ENCODE measurements at places on chromosomes 6 and 20. TPM values are rescaled to one million over a fixed set of nuclear protein-coding genes. Genes with fewer than 3 reads are reported as not detected.
A peak's percentile ranks its signal among the peaks of the same experiment; 100 is the strongest.

Gene GPX5
- total RNA-seq = not detected

DNA sequence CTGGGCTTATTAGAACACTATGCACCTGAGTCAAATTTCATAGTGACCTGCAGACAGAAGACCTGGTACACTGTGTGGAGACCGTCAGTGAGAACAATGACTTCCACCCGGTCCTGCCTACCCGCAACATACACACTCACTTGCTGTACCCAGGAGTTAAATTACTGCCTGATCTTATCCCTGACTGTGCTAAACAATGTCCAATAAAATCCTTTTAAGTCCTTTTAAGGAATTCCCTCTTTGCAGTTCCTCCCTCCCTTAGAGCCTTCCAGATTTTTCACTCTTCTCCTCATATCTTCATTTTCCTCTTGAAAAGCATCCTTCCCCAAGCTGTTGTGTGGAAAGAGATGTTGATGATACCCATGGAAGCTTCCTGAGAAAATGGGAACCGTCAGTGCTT, 3.4 kb upstream of the KCNG1 start:
- no peaks in the 10 kb centered on the region for H3K36me3 ChIP-seq
- H3K4me3 ChIP-seq = no peak overlapping the region
- peaks cover 6% of the 10 kb centered on the region for H3K4me1 ChIP-seq

GRCh38 chr20:58129721-58130151, 98.7 kb downstream of the ANKRD60 start:
- DNase-seq = no peak
- H3K4me3 ChIP-seq = no peak overlapping the region
- H3K36me3 ChIP-seq = no peaks in the 10 kb centered on the region
- H3K27ac ChIP-seq = peak overlapping the region; percentile 31
- H3K4me1 ChIP-seq = peaks cover 5% of the 10 kb centered on the region
- no peaks in the 10 kb centered on the region for H3K27me3 ChIP-seq

DNA sequence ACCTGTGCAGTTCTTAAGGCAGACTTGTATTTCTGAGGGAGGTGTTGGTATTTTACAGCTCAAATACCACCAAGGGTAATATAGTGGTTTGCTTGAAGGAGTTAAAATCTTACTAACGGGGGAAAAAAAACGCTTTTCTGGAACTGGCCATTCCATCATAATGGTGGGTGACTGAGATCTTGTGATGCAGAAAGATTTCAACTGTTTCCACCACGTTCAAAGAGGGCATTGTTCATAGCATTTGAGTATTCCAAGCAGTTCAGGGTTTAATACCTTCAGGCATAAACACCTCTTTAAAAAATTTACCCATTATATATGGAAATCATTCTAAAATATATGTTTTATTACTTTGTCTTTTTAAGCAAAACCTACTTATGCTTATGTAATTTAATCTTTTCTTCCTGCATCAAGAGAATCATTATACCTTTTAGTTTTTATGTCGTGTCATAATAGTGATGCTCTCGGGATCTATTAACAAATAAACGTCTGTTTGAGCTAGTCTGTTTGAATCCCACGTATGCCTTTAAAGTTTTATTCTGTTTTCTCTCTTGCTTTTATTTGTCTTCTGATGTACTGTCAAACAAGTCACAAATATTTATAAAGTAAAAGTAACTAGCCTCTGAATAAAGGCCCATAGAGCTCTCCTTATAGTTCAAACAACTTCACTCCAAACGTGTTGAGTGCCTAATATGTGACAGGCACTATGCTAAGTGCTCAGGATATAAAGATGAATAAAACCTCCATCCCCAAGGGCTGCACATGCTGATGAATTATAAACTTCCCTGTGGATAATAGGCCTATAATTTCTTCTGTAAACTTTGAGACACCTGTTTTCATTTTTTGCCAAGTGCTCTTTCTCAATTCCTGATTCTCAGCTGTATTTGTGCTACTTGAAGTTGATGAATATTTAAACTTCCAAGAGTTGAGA, 298.8 kb upstream of the FERMT1 start:
- peak; percentile 36 for DNase-seq
- no peaks in the 10 kb centered on the region for H3K4me1 ChIP-seq
- H3K4me3 ChIP-seq = no peak overlapping the region

GRCh38 chr6:70385901-70386300, 27.4 kb upstream of the FAM135A start:
- no peak overlapping the region for H3K4me3 ChIP-seq
- no peak for DNase-seq
- no peaks in the 10 kb centered on the region for H3K27me3 ChIP-seq
- H3K27ac ChIP-seq = no peak overlapping the region
- no peaks in the 10 kb centered on the region for H3K36me3 ChIP-seq

Data from fibroblast of lung (primary cell).